CD4-positive, alpha-beta T cell treated with Interleukin-21 for 1 hour (primary cell): ENCODE measurements at places on chromosomes 16 and 17.
A peak's percentile ranks its signal among the peaks of the same experiment; 100 is the strongest.

DNA sequence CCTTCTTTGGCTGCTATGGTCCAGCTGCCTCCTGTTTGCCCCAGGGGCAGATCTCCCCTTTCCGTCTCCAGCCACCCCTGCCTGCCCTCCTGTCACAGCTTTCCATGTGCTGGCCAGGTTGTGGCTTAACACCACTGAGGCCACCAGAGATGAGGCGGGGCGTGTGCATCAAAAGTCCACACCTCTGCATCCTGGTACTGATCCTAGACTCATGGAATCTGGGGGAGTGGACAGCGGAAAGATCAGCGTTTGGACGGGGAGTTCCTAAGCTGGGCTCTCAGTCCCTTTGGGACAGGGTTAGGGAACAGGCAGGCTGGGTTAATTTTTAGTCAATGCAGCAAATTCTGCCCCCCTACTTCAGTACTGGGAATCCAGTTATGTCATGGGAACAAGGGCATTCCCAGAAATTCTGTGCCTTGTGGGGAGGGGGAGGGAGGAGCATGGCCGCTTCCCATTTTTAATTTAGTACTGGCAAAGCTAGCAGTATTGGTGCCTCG is 3.9 kb downstream of the IGFBP4 start:
- no peak for DNase-seq

DNA sequence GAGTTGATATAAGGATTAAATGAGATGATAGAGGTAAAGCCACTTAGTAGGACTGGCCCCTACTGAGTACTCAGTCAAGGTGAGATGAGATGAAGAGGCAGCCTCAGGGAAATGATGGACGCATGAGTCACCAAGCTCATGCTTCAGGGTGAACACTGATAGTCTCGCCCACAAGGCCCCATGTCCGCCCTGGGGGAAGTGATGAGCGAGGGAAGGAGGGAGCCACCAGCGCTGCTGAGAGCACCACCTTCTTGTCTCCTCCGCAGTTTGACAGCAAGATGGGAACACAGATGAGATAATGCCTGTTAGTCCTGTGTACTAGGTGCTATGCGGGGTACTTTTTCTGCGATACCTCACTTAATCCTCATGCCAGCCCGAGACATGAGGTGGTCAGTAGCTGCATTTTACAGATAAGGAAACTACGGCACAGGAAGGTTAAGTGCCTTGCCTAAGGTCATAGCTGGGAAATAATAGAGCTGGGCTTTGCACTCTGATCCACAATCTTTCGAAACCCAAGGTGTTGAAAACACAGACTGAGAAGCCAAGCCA is 383.0 kb downstream of the CPPED1 start:
- DNase-seq = no peak

DNA sequence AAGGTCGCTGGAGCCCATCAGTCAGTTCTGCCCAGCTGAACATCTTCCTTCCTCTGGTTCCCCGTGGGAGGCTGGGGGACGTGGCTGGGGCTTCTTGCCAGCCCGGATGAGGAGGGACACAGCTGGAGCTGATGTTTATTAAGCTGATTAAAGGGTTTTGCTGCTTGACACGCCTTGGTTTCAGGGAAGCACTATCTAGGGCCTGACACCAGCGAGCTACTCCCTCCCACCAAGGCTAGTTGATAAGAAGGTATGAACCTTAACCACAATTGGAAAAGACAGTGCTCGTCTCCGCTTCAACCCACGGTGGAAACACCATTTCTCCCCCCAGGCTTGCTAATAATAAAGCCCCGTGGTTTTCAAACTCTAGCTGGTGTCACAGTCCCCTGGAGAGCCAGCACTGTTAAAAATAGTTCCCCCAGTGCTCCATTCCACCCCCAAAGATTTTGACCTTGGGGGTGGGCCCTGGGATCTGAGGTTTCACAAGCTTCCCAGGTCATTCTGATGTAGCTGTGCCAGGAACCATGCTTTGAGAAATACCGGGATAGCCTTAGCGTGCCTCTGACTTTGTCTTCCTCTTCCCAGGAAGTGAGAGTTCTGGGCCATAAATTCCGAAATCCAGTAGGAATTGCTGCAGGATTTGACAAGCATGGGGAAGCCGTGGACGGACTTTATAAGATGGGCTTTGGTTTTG is 5.5 kb downstream of the DHODH start:
- no peak for DNase-seq

DNA sequence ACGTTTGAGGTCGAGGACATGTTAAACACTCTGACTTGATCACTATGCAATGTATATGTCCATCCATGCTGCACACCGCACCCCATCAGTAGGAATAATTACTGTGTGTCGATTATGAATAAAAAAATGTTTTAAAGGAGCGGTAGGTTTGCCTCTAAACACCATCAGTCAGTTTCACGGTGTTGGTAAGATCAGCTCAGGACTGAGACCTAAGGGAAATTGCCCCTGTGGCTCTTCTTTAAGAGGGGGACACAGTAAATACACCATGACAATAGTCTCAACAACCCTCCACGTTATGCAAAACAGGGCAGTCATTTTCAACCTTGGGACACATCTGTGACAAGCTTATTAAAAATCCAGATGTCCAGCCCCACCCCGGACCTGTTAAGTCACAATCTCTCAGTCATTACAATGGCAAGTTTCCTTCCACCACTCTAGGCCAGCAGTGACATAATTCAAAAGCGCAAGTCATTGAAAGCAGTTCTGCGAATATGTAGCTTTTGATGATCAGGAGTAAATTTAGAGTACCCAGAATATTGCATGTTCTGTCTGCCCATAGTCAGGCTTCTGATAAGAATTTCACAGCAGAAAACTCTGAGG is 1.2 kb downstream of the ATMIN start:
- DNase-seq = no peak

- no peak for DNase-seq
These were observed 185.4 kb upstream of the ZFHX3 start for GRCh38 chr16:73233329-73233765.

DNA sequence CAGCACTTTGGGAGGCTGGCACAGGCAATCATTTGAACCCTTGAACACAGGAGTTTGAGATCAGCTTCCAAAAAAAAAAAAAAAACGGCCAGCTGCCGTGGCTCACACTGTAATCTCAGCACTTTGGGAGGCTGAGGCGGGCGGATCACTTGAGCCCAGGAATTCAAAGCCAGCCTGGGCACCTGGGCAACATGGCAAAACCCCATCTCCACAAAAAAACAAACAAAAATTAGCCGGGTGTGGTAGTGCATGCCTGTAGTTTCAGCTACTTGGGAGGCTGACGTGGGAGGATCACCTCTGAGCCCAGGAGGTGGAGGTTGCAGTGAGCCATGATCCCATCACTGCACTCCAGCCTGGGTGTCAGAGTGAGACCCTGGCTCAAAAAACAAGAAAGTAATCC is 39.0 kb downstream of the GRB2 start:
- DNase-seq = no peak

DNA sequence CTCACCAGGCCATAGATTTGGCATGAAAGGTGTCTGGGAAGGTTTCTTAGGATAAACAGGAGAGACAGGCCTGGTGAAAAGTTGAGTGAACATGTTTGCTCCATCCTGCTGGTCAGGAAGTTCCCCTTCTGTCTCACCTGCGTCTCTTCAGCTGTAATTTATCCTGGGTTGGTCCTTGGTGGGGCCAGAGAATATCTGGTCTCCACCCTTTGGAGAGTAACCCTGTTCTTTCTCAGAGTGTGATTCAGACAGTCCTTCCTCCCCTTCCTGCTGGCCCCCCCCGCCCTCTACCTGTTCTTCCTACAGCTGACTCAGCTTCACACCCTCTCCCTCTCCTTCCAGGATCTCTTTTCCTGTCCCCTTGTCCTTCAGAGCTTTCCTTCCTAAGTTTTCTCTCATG is 17.1 kb downstream of the MINK1 start:
- DNase-seq = no peak

DNA sequence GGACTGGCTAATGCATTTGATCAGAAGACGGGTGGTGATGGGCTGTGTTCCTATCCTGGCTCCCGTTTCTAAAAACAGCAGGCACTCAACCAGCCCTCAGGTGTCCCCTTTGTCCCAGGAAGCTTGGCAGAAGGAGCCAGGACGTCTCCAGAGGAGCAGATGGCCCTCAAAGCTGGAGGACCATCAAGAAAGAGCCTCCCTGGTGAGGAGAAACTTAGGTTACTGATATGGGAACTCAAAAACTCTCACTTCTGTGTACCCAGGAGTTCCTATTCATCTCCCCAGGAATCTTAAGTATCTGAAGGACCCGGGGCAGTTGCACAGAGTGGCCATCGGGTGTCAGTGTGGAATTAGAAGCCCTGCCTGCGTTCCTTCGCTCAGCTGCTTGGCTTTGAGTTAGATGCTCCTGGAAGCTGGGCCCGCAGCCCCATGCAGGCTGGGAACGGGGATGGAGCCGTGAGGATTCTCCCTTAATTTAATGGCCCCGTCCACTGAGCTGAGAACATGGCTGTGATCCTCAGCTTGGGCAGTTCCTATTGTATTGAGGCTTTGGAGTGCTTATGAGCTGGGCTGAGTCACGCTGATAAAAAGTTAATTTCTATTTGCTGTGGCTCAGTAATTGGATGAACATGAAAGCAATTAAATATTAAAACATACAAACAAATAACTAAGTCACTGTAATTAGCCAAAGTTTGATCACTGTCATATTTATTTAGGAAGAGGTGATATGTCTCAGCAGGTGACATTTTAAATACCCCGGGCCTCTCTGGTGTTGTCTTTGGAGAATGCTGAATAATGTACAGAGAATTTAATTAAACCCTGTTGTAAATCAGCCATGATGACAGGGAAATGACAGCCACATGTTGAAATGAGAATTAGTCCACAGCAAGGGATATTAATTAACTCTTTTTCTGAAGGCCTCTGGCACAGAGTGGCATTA is 402.1 kb downstream of the SEC14L1 start:
- DNase-seq = peak; percentile 64

GRCh38 chr17:41026715-41027471 is at the start of gene KRTAP1-5:
Gene KRTAP1-5 (minus strand): TSS chr17:41027208. CDS start chr17:41027155, 53 bp downstream.
- DNase-seq = no peak

DNA sequence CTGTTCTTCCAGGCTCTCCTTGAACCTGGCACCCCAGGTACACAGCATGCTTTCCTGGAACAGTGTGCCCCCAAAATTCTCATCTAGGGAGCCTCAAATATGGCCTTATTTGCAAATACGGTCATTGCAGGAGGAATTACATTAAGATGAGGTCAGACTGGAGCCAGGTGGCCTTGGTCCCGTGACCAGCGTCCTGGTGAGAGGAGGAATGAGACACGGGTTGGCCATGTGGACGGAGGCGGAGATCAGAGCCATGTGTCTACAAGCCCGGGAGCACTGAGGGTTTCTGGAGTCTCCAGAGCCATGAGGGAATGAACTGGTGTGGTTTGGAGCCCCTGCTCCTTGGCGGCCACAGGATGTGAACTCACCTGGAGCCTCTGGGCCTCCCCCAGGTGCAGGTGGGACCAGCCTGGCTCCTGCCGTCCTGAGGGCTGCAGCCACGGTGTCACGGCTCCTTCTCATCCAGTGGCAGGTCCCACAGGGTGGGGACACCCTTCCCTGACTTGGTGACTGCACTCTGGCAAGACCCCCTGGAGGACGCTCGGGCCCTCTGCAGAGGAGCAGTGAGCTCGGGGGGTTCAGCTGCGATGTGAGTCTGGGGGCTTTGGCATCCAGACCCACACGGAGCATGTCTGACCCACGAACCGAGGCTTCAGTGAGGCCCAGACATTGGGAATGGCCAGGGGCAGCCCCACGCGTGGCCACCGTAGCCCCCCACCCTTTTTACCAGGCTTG is 21.8 kb upstream of the GNG13 start:
- DNase-seq = no peak

- DNase-seq = no peak
These were observed 233.5 kb downstream of the RBFOX3 start for GRCh38 chr17:79377230-79377786.

DNA sequence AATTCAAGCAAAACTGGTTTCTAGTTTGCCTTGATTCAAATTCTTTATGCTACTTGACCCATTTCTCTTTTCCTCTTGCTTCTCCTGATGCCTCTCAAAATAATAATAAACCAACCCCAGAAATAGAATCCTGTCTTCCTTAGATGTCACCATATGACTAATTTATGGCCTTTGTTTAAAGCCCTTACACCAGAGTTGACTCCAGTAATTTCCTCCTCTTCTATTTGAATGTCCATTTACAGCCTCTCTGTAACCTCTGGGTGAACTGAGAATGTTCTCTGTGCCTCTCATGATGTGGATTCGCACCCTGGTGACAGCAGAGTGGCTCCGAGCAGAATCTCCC is 31.5 kb downstream of the ZFHX3 start:
- DNase-seq = no peak

GRCh38 chr16:57567691-57568090 is 25.2 kb downstream of the ADGRG5 start:
- no peak for DNase-seq

DNA sequence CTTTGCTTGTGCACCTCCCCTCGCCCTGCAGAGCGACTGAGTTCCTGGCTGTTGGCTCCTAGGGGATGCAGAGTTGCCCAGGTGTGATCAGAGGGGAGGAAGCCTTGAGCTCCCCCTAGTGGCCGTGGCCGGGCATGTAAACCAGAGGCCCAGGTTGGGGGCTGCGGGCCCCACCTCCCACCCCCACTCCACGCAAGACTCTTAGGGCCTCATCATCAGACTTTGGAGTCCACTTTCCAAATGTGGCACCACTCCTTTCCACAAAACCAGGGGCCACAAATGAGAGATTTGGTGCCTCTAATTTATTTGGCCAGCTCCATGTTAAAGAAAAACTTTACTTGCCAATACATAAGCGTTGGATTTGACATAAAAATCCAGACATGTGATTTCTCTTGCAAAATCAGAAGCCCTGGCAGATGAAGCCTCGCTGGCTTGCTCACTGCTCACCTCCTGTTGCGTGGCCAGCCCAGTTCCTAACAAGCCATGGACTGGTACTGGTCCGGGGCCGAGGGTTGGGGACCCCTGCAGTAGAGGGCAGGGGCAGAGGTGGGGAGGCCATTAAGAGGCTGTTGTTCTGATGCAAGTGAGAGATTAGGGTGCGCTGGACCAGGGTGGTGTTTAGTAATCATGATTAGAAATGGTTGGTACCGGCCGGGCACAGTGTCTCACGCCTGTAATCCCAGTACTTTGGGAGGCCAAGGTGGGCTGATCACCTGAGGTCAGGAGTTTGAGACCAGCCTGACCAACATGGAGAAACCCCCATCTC is 28.7 kb upstream of the GAS7 start:
- DNase-seq = peak; percentile 40
